CD8-positive, alpha-beta memory T cell (primary cell): ENCODE measurements at places on chromosomes 11 and 22.

DNA sequence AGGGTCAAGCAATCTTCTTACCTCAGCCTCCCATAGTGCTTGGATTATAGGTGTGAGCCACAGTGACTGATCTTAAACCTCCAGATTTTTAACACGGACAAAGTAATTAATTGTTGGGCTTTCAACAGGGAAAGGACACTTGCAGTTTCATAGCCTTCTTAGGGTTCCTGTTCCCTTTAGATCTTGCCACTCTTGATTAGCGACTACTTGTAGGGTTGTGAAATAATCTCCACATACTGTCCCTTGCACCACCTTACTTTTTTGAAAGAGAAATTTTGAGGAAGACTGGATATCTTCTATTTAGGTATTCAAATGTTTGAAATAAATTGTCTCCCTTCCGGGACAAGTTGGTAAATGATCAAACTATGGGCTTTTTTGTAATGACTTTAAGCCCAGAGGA, 7.6 kb downstream of the MS4A4E start:
- DNase-seq = no peak

DNA sequence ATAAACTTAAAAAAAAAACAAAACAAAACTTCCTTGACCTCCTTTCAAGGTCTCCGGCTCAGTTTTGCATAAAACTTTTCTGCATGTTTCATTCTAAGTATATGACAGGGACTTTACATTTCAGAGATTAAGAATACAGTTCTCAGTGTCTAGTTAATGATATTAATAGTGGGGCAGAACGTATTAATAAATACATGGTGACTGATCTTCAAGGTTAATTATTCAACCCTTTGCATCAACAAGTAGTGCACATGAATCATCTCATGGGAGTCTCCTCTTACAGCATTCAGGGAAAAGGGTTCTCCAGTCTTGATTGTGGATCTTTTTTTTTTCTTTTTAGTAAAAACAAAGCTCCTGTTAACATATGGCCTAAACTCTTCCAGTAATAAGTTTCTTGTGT, 146.8 kb downstream of the KIRREL3 start:
- no peak for DNase-seq

DNA sequence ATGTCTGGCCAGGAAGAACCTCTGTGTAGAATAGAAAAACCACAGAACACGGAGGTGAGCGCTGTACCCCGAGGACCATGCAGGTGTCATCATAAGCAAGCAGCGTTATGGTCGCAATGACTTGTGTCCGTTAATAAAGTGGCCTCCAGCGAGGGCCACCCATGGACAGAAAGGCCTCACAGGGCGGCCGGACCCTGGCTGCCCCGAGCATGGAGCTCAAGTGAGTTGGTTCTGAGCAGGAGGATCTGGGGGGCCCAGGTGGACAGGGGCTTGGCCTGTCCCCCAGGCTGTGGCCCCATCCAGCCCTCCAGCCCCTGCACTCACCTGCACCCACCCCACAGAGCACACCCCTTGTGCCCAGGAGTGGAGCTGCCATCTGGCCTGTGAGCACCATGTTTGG, 133.8 kb downstream of the BRD1 start:
- no peak for DNase-seq

GRCh38 chr11:46588131-46588530, 5.7 kb downstream of the AMBRA1 start:
- DNase-seq = no peak

GRCh38 chr11:63999349-64000025, 13.2 kb downstream of the OTUB1 start:
- DNase-seq = peak; percentile 41

GRCh38 chr11:76265771-76266241, 59.5 kb upstream of the WNT11 start:
- no peak for DNase-seq

DNA sequence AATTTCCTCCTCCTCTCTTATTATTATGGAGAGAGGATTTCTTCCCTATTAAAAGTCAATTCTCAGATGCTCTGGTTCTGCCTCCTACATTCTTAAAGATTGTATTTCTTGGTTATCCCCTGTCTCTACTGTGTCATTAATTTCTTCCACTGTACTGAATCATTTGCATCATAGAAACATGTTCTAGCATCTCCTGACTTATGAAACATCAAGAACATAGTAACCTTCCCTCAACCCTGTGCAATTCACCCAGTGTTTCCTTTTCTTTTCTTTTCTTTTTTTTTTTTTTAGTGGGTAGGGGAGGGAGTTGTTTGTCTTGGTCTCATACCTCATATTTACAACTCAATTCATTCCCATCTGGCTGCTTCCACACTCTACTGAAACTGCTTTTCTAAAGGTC, 288.0 kb upstream of the PLET1 start:
- DNase-seq = no peak

- no peak for DNase-seq
Measured at GRCh38 chr11:110818032-110818687, 105.9 kb upstream of the ARHGAP20 start.

DNA sequence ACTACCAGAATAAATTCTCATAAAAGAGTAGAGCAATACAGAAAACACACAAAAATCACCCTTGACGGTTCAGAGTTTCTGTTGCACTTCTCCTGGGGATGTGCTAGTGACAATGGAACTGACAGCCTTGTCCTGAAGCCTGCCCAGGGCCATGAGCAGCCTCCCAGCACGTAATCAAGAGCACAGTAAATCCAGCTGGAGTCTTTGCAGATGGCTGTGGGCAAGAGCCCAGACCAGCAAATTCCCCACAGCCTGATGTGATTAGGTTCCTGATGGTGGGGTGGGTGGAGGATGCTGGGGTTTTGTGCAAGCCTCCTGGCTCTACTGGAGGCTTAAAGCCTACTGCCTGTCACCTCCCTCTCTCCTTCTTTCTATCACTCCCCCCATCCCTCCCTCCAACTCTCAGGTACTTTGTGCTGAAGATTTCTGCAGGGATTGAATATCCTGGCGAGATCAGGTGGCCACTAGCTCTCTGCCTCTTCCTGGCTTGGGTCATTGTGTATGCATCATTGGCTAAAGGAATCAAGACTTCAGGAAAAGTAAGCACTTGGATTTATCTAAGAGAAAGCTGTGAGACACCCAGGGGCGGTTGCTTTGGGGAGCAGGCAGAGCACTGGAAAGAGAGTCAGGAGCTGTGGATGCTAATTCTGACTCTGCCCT, 18.1 kb downstream of the SLC6A5 start:
- no peak for DNase-seq

DNA sequence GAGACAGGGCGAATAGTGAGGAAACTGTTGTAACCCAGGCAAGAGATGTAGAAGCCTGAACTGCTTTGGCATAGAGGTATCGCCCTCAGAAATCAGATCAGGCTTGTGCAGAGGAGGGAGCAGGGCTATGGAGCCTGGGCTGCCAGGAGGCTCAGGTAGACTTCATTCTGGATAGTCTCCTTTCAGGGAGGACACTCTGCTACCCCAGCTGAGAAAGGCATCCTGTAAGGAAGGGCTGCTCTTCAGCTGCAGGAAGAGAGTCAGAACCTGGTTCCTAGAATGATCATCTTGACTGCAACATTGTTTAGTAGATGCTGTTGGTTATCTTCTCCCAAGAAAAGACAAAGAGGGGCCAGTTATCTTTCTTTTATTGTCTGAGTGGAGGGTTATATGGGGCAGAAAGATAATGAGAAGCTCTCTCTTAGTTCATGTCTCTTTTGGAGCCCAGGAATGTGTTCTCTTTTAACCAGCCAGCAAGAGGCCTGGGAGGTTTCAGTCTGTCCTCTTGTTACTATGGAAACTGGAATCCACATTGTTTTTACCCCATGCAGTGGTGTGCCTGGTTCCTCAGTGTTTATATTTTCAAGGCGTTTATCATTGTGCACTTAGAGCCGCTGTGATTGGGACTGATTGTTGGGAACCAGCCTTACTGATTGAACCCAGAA, 95.7 kb downstream of the STIM1 start:
- DNase-seq = no peak
